ENCODE measurements at places on chromosomes 2 and 18.

DNA sequence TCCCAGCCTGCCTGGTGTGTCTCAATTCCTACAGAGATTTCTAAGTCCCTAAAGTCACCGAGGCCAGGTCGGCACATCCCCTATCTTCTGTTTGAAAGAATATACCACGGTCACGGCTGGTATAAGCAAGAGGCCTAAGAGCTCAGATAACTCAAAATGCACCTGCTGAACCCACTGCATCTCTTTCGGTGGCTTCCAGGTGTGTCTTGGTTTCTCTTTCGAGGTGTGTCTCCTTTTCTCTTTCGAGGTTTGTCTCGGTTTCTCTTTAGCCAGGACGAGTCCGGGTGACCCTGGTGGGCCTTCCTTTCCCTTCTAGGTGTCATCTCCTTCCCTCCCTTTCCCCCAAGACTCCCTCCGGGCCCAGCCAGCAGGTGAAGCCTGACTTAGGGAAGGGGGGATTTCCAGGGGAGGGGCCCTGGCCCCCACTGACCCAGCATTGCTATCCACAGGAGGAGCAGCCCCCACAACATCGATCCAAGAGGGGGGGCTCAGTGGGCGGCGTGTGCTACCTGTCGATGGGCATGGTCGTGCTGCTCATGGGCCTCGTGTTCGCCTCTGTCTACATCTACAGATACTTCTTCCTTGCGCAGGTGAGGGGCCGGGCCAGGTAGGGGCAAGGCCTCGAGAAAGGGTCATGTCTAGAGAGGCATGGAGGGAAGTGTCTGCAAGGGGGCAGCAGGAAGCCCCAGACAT, 8.4 kb downstream of the ITM2C start:
- no peak for DNase-seq

DNA sequence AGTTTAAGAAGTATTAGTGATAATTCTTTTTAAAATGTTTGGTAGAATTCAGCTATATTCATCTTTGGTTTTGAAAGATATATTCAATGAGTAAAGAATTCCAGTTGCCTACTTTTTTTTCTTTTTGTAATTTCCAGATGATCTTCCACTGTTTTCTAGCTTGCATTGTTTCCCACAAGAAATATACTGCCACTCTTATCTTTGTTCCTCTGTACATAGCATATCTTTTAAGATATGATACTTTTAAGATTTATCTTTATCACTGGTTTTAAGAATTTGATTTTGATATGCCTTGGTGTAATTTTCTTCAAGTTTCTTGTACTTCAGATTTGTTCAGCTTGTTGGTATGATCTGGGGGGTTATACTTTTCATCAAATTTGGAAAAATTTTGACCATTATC, 374.4 kb downstream of the PLCL1 start:
- no peak for DNase-seq

GRCh38 chr2:34848132-34848531, 1249.0 kb upstream of the FAM98A start:
- no peak for DNase-seq

DNA sequence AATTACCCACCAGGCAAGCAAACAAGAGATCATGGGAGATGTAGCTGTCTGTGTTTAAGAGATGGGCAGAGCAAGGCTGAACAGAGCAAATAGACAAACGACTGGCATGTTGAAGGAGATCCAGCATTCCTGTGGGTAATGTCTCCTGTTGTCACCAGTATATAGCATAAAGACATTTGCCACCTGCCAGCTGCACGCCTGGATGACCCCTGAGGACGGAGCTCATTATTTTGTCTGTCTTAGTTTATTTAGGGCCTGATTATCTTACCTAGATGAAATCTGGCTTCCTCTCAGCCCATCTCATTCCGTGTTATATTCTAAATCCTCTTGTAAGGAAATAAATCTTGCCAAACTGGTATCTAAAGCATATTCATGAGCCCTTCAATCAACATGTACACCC, 510.3 kb upstream of the LINC00305 start:
- no peak for DNase-seq

DNA sequence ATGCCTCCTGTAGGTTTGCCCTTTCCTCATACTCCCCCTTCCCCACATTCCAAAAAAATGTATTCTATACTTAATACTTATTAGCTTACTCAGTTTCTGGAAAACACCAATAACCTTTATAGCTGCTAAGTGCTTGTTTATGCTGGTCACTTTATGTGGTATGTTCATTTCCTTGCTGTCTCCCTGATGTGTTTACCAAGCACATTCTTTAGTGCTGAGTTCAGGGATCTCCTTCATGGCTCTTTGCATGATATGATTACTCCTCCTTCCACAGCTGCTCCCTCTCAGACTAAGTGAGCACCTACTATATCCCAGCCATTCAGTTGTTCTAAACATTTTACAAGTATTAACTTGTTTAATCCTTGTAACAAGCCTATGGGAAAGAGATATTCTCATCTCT, 698.3 kb upstream of the FANCL start:
- no peak for DNase-seq

- peak; percentile 60 for DNase-seq
Measured at GRCh38 chr18:79680100-79680879, 687 bp downstream of the CTDP1 start.

- no peak for DNase-seq
Measured at GRCh38 chr2:234286118-234286598, 210.7 kb downstream of the ARL4C start.

DNA sequence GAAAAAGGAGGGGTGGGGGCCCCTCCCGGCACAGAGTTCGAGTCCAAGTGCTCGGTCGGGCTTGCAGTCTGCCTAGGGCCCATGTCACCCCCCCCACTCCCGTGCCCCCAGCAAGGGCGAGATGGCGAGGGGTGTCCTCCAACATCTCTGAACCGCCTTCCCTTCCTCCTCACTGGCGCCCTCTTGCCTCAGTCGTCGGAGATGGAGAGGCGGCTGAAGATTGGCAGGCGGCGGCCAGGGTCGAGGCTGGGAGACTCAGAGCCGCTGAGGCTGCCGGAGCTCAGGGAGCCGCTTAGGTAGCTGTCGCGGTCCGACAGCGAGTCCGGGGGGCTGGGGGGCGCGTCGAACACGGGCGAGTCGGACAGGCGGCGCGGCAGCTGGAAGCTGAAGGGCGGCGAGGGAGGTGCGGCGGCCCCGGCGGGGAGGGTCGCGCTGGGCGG, 2.3 kb downstream of the ZFP36L2 start:
- peak; percentile 93 for DNase-seq

DNA sequence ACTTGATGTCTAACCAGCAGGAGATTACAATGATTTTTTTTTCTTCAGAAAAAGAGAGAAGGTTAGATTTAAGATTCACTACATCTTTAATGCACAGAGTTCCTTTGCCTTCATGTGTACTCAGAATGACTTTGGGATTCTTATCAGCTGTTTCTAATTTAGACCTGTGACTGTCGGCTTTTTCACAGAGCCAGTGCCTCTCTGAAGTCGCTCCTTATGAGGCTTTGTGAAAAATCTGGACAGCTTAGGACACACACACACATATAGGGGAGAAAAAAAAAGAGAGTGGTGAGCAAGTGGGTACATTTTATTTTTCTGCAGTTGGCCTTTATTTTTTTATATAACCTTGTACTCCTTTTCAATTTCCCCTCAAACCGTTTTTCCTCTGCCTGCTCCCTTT, 893.1 kb upstream of the CELF4 start:
- peak; percentile 37 for DNase-seq

GRCh38 chr2:98623657-98624056, 15.3 kb downstream of the UNC50 start:
- no peak for DNase-seq

DNA sequence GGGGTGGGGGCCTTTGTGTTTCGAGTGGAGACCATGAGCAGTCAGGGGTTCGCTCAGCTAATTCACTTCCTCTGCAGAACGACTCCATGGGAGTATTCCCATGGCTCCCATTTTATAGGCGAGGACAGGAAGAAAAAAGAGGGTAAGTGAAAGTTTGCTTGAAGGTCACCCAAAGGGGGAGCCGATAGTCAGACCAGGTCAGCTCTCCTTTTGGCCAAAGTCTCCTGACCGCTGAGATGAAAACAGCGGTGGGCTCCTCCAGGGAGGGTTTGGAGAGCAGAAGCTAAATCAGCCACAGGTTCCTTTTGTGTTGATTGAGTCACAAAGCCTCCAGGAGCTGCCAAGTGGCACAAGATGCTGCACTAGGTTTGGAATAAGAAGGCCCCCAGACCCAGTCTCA, 34.1 kb upstream of the CTAGE1 start:
- DNase-seq: peak; percentile 83

DNA sequence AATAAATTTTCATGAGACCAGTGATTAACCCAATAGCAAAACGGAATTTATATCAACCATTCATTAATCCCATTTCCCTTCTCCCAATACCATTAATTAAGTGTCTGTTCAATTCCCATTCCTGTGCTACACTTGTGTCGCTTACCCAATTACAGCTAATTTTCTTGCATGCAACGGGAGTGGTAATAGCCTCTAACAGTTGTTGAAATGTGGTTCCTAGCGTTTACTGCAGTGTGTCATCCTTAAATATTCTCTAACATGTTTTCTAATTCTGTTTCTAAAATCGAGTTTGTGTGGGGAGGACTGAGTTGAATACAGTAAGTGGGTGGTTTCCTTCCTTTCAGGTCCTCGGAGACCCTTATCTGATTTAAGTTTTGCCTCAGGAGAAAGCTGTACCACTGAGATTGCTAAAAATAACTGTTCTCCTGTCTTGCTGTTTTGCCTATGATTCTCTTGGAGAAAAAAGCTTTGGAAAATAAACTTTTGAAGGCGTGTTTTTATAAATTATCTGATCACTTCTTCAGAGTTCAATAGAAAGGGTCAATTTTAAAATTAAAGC, 59.3 kb upstream of the LRRTM1 start:
- peak; percentile 18 for DNase-seq

- no peak for DNase-seq
Measured at GRCh38 chr2:43718530-43719124, 42.4 kb upstream of the C1GALT1C1L start.

DNA sequence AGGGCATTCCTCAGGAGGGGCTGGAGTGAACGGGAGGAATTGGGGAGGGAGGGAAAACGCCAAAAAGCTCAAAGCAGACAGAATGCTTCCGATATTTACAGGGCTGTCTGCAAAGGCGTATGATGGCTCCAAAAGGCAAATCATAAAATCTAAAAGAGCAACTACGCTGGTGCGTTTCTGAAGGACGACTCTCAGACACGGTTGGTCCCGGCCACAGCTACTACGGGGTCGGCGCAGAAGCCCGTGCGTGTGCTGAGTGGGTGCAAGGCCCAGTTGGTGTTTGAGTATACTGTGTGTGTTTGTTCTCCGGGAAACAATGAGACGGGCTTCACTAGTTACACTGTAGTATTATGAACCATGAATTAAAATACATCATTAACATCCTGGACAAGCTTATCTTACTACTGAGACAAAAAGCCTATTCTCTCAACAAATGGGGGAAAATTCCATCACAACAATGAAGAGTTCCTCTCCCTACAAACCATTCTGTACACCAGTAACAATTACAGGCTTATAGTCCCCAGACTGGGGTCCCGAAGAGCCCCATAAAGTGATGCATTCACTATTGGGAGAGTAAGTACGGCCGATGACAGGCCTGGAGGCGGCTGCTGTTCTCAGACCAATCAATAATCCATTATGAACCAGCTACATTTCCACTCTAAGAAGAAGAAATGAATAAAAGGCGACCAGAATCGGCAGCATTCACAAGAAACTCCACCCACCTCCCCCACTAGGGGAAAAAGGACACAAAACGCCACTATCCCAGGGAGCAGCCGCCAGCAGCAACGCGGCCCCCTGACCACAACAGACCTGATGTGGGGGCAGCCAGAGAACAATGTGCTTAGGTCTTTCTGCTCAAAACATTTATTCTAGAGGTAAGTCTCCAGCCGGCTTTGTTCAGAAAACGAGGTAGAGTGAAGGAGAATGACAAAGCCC, 43.4 kb downstream of the ZNF516 start:
- no peak for DNase-seq

GRCh38 chr2:219314804-219315468, 5.7 kb upstream of the PTPRN start:
- DNase-seq: no peak

DNA sequence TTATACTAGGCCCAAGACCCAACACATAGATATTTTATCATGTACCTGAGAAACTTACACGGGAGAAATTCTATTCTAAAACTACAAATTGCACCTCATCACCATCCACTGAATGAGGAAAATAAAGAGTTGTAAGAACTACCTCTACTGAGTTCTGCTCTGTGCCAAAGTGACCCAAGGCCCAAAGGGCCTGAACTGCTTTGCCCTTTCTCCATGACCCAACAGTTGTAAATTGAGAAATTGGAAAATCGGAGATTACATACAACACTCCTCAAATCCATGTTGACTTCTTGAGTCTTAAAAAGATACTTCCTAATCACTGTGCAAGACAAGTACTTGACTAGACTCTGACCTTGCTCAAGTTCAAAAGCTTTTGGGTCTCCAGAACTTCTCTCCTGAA, 8.8 kb downstream of the NR4A2 start:
- DNase-seq: no peak

DNA sequence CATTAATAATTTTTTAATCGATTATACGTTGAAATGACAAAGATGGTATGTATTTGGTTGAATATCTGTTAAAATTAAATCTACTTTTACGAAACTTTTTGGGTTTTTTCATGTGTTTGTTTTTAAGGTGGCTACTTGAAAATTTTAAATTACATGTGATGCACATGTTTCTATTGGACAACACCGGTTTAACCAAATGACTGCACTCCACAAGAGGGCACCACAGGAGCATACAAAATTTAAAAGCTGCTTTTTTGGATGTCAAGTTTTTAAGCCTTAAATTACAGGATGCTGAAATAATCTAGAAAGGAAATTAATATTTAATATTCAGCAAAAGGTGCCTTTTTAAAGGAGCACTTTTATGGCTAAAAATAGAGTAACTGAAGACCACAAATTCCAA, 98.7 kb downstream of the ACVR1 start:
- peak; percentile 75 for DNase-seq

DNA sequence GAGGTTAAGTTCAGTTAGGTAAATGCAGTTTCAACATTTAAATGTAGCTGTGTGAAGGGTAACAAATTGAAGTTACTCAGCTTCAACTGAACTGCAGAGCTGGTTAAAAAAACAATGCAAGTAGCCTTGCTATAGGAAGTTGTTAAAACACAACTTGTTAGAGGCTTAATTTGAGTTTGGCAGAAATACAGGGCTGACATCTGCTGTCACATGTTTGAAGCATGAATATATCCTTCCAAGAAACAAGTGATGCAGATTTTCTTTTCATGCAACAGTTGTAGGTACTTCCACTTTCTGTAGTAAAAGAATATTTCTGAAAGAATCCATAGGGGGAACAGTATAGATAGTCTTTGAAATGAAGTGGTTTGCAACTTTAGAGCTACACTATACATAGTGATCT, 208.7 kb upstream of the RASGRP3 start:
- DNase-seq: no peak

DNA sequence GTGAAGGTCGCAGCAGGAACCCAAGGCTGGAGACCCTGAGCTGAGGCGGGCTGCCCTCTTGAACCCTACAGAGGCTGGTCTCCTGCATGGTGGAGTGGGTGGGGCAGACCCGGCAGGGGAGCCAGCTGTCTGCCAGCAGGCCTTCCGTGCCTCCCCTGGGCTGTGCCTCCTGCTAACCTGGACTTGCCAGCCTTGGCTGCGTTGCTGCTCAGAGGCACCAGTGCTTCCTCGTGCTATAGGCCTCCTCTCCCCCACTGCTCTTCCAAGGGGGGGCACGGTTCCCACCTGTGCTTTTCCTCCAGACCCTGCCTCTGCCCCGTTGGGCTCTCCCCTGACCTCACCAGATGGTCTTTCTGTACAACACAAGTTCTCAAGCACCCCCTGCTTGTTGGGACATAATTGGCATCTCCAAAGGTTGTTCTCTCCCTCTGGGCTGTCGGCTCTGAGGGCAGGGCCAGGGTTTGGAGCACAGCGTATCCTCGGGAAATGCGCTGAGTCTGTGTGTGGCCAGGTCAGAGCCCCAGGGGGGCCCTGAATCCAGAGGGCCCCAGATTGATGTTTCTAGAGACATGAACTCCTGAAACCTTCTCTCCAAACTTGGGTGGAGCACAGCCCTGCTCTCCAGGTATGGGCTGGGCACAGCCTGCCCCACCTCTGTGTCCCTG, 6.7 kb downstream of the ARHGEF4 start:
- DNase-seq: no peak
